ENCODE measurements at places on chromosomes 12 and 14.

GRCh38 chr14:52051251-52051650 lies 17.6 kb downstream of the NID2 start:
- no peak for DNase-seq

GRCh38 chr12:65121049-65121955 lies at the start of gene WIF1:
Gene WIF1, minus strand, starts transcription at chr12:65121305. Its CDS starts 114 bp downstream, at chr12:65121191.
- DNase-seq = no peak

GRCh38 chr12:116426391-116427136 lies 132.6 kb upstream of the MAP1LC3B2 start:
- no peak for DNase-seq

DNA sequence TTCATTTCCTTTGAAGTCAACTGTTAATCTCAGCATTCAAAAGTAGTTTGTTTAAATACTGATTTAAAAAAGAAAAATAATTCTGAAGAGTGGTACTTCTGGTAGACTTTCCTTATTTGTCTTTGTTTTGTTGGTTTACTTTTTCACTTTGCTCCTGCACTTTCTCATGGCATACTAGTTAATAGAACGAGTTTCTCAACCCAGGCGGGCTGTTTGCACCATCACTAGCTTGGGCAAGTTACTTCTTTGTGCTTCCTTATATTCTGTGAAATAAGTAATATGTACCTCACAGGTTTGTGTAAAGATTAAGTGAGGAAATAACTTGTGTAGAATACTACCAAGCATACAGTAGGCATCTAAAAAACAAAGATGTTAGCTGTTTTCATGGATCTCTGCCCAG lies 45.5 kb downstream of the SLC38A6 start:
- DNase-seq = no peak

GRCh38 chr12:42510823-42511222 lies 78.7 kb downstream of the PRICKLE1 start:
- no peak for DNase-seq

DNA sequence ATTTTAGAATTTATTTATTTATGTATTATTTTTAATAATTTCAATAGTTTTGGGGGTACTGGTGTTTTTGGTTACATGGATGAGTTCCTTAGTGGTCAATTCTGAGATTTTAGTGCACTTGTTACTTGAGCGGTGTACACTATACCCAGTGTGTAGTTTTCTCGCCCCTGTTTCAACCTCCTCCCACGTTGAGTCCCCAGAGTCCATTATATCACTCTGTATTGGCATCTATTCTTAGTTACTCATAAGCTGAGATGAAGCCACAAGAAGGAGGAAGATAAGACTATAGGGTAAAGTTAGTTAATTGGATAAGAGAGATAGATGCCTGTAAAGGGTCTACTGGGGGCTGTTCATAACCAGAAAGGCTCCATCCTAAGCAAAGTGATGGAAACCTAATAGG lies 4.0 kb downstream of the C1S start:
- DNase-seq = no peak

DNA sequence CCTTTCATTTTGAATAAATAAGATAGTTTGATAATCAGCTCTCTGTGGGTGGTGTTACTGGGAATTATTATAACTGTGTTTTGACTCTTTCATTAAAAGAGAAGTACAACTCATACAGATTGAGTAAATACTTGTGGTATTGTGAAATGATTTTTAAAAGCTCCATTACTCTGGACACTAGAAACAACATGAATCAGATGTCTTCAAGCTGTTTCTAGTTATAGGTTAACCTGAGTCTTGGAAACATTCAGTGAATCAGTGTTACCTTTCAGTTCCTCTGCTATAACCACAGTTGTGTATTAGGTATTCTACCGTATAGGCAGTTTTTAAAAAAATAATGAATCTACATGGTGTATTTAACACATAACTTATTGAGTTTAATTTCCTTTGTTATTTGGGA lies 128.4 kb upstream of the SSTR1 start:
- no peak for DNase-seq

- no peak for DNase-seq
Measured at GRCh38 chr12:10163084-10163483, 8.8 kb downstream of the OLR1 start.

- DNase-seq = no peak
Measured at GRCh38 chr12:123469978-123470377, 12.0 kb downstream of the SNRNP35 start.

GRCh38 chr14:39681782-39682399 lies 249.7 kb upstream of the FBXO33 start:
- DNase-seq = no peak

GRCh38 chr14:92558319-92558718 lies 44.7 kb downstream of the RIN3 start:
- DNase-seq = no peak

- DNase-seq = no peak
Measured at GRCh38 chr12:19642345-19642744, 203.1 kb downstream of the AEBP2 start.

- DNase-seq = no peak
Measured at GRCh38 chr12:32734952-32735351, 20.7 kb downstream of the YARS2 start.

GRCh38 chr12:122203301-122204166 lies at the start of gene B3GNT4:
Gene B3GNT4, plus strand, starts transcription at chr12:122203709. Its CDS starts 910 bp downstream, at chr12:122204619.
- peak; percentile 46 for DNase-seq

DNA sequence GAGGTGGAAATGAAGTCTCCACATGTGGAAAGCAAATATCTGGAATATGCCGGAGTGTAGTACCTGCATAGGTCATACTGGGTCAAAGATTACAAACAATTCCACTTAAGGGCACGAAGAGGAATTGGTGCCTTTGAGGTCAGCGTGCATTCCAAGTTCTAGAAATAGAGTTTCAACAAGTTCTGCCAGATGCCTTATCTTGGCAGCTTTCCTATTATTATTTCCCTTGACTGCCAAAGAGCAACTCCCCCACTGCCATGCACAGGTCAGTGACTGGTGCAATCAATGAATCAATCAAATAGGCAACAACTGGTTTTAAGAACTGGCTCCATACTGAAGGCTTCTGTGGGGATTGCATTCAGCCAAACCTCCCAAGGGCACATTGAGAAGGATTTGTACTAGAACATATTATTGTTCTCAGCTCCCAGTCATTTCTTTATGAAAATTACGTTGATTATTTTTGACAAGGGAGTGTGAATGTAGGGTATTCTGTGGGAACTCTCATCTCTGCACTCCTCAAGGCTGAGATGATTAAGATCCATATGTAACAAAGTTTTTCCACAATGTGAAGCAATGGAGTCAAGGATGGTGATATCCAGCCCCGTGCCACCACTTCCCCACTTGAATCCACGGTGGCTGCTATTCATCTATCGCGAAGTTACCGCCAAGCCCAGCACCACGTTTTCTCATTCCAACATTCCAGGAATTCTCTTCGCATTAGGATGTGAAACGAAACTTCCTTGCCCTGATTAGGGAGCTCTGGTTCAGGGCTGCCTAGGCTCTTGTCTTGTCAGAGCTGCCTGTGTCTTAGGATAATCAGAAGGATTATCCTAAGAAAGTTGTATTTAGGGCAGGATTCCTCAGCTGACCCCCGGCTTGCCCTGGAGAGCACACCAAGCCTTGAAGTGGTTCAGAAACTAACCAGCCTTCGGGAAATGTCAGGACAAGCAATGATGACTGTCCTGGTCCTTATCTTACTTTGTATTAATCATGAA lies 115.1 kb upstream of the PCED1B start:
- no peak for DNase-seq

DNA sequence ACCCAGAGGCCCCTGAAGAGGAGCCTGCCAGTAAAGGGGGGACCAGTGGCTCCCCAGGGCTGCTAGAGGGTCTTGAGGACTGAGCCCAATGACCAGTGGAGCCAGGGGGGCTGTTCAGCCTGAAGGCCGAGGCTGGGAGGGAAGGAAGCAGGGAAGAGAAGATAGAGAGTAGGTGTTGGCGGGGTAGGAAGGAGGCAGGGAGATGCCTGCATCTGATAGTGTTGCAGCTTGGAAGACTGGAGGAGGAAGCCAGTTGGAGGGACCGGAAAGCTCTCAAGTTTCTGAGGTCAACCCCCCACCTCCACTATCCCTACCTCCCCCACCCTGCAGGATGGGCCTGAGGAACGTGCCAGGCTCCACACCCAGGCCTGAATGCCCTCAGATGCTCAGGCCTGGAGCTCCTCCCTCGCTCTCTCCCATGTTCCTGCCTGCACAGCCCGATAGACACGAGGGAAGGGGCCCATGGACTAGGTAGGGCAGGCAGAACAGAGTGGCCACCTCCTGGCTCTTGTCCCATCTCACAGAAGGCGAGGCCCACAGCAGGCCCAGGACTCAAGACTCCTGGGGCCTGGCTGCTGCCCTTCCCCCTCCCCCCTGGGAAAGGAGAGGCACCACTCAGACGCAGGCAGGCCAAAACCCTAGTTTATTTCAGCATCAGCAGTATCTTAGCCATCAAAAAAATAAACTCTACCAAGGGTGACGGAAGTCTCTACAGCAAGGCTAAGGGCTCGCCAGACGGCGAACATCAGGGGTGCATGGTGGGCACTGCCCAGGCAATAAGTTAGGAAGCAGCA lies 3.4 kb downstream of the CKB start:
- DNase-seq = no peak

DNA sequence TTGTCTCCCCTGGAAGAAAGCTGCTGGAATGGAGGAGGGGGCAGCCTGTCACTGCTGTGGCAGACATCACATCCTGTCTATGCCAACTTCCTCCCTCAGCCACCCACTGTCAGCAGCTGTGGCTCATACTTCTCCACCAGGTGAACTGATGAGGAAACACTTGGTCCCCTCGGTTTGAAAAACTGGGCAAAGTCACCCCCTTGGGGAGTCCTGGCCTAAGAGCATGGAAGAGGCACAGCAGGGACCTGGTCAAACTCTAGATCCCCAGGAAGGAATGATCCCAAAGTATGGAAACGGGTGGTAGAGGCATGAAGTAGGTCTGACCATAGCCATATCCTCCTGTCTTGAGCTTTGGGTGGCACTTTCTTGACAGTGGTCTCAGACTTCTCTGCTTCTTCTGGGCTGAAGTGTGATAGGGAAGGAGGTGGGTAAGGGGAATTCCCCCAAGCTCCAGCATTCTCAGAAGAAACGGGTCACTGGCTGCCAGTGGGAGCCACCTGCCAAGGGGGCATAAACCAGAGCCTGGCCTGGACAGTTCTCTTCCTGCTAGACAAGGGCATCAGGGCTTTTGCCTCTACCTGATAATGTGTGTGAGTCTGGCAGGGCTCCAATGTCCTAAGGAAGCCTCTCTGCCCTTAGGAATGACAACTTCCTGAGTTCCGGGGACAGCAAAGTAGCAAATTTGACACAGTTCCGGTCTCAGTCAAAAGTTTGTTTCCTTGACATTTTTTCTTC lies 36.0 kb downstream of the FMNL3 start:
- DNase-seq = peak; percentile 26

GRCh38 chr12:83092129-83092528 lies 405.4 kb downstream of the TMTC2 start:
- DNase-seq = no peak

Data from stimulated activated CD8-positive, alpha-beta memory T cell treated with anti-CD3 and anti-CD28 coated beads, Interleukin-4, amount 100 ng/mL, for 4 hours (primary cell).